GM13977 (cell line): ENCODE measurements at places on chromosomes 13 and 19.

GRCh38 chr13:35833608-35834275 lies 297.4 kb downstream of the DCLK1 start:
- DNase-seq, result no peak

GRCh38 chr19:13505761-13506470 lies 363 bp downstream of the CACNA1A start:
- peak; percentile 36 for DNase-seq

DNA sequence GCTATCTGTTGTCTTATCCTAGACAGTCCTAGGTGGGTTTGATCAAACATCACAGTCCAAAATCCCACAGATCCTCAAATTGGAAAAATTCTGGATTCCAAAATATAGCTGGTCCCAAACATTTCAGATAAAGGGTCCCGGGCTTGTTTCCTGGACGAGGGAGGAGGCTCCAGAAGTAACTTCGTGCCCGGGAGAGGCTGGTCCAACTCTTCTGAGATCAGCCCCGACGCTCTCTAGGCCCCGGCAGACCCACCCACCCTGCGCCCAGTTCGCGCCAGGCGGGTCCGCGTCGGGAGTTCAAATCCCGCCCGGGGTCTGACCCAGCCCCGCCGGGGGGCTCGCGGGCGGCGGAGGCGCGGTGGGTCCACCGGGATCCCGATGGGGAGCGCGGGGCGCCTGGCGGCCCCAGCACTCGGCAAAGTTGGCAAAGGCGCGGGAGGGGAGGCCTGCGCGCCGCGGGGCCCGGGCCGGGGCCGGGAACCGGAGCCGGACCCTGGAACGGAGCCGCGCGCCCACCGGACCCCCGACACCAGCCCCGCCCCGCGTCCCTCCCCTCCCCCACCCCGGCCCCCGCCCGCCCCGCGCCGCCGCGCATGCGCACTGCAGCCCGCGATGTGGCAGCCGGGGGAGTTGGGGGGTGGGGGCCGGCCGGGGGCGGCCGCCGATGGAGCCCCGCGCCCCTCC lies 513 bp downstream of the MIER2 start:
- peak; percentile 91 for DNase-seq

- no peak for DNase-seq
Measured at GRCh38 chr19:38355728-38356725, 18.3 kb upstream of the PSMD8 start.

DNA sequence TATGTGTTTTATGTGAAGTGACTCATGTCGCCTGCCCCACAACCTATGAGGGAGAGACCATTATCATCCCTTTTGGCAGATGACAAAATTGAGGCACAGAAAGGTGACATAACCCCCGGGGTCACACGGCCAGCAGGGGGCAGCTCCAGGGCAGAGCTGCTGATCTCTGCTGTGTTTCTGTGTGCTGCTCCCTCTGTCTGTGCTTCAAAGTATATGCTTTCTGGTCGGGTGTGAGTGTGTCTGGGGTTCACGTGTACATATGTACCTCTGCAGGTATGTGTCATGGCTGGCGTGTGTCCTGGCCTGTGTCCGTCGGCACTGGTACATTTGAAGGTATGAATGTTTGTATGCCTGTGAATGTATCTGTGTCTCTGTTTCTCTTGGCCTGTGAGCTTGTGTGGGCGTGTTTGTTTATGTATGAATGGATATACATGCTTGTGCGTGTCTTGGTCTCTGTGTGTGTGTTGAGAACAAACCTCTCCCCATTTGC lies 7.1 kb downstream of the LIPE start:
- peak; percentile 88 for DNase-seq

DNA sequence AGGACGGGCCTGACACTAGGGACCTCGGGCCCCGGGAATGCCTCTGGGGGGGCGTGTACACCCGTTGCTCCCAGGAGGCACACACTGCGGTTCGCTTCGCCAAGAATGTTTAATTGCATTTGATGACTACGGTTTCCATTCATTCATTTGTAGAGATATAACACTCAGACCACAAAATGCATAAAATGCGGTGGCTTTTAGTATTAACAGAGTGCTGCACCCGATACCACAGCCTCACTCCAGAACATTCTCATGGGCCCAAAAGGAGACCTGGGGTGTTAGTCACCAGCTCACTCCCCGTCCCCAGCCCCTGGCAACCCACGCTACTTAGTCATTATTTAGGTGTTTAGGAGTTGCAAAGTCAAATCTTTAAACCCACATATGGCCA lies 21.8 kb downstream of the HCN2 start:
- DNase-seq, result no peak

DNA sequence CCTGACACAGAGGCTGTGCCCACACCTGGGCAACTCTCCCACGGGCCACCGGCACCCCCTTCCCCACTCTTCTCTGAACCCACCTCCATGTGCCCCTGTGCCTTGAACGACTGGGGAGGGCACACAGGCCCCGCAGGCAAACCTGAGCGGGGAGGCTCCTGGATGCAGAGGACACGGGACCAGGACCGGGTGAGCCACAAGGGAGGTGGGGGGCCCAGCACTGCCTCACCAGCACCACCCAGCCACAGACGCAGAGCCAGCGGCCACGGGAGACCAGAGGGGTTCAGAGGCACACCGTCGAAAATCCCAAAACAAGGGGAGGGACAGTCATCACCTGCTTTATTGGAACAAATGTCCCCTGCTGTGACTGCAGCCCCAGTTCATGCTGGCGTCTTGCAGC lies 49.4 kb downstream of the STK24 start:
- DNase-seq, result no peak

- DNase-seq, result no peak
Measured at GRCh38 chr19:54245936-54246335, 3.3 kb upstream of the LILRA6 start.

DNA sequence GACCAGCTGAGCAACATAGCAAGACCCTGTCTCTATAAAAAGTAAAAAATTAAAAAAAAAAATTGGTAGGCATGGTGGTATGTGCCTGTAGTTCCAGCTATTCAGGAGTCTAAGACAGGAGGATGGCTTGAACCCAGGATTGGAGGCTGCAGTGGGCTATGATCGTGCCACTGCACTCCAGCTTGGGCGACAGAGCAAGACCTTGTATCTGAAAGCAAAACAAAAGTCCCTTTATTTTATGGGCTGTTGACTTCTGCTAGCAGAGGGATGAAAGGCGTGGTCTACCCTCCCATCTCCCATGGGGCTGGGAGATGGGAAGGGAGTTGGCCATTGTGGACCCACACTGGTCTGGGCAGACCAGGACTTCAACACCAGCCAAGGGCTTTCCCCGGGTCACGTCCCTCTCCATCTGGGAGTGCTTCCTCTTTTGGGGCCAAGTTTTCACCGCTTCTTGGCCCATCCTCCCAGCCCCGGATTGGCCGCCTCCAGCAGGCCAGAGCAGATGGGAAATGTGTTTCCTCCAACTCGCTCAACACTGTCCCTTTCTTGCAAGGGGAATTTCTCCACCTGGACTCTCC lies 2.2 kb upstream of the TNFSF9 start:
- DNase-seq, result no peak

- no peak for DNase-seq
Measured at GRCh38 chr13:109010912-109011311, 381.5 kb downstream of the MYO16 start.

DNA sequence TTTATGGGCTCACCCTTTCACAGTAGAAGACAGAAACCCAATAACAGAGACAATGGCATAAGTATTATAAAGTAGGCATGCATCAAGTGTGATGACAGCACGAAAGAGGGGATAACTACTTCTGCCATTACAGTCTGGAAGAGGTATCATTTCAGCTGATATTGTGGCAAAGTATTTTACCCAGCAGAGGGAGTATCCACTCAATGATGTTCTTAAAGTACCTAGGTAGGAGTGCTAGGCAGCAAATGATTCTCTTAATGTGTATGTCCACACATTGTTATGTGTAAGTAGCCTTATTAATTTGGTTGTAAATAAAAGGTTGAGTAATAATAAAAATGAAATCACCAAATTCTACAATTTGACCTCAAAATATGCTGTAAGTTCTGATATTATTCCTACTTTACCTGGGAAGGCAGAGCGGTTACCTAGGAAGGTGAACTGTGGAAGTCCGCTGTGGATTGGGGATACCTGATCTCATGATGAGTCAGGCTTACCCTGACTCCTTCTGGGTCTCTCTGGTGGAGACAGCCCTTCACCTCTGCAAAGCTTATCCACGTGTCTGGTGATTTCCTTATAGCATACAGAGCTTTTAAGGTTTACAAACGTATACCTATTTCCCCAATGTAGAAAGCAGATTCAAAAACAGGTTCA lies 4.1 kb upstream of the UBAC2 start:
- no peak for DNase-seq

DNA sequence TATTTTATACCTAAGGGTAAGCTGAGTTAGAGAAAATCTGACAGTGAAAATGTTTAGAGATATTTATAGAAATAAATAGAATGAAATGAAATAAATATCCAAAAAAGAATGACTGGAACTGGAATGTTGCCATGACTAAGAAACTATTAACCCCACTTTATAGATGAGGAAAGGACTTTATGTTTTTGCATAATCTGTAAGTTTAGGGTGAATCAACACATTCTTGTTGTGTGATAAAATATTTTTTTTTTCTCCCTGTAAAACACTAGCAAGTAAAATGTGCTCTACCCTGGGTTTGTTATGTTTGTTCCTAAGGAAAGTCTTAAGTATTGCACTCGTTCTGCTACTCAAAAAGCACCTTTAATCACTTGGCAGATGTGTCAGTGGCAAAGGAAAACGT lies 83.8 kb upstream of the KL start:
- DNase-seq, result no peak

GRCh38 chr19:11673608-11674041 lies 65.1 kb downstream of the ZNF823 start:
- DNase-seq, result peak; percentile 57

GRCh38 chr13:42893214-42893671 lies 98.8 kb downstream of the EPSTI1 start:
- DNase-seq, result no peak

GRCh38 chr19:20167020-20167644 lies at the start of gene ZNF486:
ZNF486 (plus strand) TSS chr19:20167214; CDS start chr19:20167331, 117 bp downstream.
- DNase-seq, result peak; percentile 68

- DNase-seq, result no peak
Measured at GRCh38 chr13:51643882-51644281, 59.6 kb downstream of the WDFY2 start.

GRCh38 chr13:84080748-84081530 lies 198.7 kb upstream of the SLITRK1 start:
- DNase-seq, result no peak
